Hypothalamus (tissue), 51 donors: ENCODE measurements at places on chromosomes 13 and 19.

- no peak for DNase-seq
Measured at GRCh38 chr13:79457390-79457789, 23.6 kb upstream of the NDFIP2 start.

DNA sequence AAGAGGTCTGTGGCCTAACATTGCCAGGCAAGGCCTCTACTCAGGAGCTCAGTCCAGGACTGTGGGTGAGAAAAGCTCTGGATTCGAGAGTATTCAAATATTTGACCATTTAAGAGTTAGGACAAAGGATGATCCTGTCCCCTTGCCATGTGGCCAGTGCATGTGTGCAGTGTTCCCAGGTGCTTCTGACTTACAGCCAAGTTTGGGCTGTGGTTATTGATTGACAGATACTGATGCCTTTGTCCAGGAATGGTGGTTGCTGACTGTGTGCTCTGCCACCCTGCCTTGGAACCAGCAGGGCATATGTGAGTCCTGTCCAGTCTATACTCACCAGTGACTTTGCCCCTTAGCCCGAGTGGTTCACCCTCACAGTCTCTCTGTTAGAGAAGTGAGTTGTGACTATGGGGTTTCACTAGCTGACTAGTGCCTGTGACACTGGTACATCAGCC lies 51.9 kb downstream of the GARRE1 start:
- DNase-seq = no peak

DNA sequence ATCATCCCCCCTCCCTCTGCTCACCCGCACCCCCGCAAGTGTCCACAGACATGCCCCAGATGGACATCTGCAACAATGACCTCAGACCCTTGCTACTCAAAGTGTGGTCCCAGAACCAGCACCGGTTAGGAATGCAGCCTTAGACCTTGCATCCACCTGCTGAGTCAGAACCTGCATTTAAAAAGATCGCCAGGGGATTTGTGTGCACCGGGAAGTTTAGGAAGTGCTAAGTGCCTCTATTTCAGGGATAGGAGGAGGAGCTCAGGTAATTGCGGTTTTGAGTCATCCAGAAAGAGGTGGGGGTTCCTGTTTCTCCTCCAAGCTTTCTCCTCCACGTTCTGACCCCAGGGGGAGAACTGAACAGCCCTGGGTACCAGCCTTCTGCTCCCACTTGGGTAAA lies 46.2 kb downstream of the CACNA1A start:
- no peak for DNase-seq

GRCh38 chr13:112904436-112904960 lies 64.5 kb upstream of the MCF2L start:
- no peak for DNase-seq

DNA sequence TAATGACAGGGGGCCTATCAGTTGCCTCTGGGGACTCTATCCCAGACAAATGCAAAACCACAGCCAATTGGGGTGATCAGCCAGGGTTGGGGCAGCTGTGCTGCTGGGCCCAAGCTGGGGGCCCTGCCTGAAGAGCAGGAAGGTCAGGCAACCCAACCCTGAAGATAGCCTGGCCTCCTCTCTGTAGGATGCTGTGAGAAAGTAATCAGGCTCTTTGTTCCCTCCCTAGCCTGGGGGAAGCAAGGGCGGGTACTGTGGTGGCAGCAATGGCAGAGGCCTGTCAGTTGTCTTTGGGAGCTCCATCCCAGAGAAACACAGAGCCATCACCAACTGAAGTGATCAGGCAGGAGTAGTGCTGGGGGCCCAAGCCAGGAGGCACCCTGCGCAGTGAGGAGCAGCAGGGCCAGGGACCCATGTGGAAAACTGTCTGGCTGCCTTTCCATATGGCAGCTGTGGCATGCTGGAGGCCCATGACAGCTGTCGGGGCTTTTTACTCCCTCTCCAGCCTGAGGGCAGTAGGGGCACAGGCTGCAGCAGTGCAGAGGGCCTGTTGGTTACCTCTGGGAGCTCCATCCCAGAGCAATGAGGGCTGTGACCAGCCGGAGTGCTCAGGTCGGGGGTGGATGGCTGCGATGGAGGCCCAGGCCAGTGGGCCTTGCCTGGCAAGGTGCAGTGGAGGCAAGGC lies 73.6 kb upstream of the ATP12A start:
- DNase-seq = no peak

GRCh38 chr13:107379407-107380155 lies 811.6 kb upstream of the ARGLU1 start:
- DNase-seq = no peak
